NB4 (cell line): ENCODE measurements at places on chromosomes 16 and 17.
A peak's percentile ranks its signal among the peaks of the same experiment; 100 is the strongest.

DNA sequence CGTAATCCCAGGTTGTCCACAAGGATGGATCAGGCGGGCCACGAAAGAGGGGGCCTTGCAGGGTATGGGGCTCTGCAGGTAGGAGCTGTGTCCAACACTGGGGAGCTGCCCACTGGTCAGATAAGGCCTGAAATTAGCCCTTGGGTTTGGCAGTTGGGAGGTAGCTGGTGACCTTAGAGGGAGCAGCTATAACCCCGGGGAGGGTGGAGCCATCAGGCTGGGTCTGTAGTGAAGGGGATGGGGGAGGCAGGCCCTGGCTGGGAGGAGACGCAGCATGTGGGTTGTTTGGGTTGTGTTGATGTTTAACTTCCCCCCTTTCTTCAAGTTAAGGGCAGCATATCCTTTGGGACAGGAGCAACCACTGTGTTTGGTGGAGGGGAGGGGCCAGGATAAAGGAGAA, 5.9 kb downstream of the MLLT6 start:
- DNase-seq, result peak; percentile 62

DNA sequence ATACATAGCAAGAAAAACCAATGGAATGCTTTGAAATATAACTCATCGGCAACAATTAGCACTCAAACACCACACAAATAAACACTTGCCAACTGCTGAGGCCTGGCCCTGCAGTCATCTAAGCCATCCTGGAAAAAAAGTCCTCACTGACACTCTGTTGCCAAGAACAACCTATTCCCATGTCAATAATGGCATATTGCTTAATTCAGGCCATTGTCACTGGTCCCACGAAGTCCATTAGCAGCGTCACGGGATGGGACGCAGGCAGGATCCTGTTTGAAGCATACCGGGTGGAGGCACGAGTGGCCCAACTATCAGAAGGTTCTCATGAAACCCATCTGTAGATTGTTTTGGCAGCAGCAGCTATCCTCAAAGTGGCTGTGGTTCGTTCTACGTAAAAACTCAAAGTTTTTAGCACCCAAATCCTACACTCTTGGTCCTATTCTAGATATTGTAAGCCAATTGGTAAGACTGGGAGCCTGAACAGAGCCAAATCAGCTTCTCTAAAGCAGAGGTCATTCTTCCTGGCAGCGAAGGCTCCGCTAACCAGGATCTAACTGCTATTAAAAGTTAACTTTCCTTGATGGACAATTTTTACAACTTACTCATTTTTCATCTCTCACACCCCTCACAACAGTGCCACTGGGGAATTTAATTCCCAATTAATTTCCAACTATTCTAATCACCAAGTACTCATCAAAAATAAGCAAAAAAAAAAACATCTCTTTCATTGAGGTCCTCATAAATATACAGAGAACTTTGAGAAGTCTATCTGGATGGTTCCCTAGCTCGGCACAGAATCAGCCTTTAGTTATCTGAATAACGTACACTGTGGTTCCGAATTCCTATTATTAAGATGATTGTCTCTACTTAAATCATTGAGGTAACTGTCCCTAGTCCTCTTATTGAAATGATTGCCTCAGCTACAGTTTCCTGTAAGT, 91.5 kb downstream of the ZFHX3 start:
- no peak for DNase-seq

GRCh38 chr17:2442166-2442565, 41.3 kb upstream of the MNT start:
- no peak for DNase-seq

- DNase-seq, result peak; percentile 28
Observed at GRCh38 chr17:62966426-62967204, 580 bp downstream of the TANC2 start.

GRCh38 chr16:4979736-4980660, 21.9 kb downstream of the SEC14L5 start:
- DNase-seq, result no peak

DNA sequence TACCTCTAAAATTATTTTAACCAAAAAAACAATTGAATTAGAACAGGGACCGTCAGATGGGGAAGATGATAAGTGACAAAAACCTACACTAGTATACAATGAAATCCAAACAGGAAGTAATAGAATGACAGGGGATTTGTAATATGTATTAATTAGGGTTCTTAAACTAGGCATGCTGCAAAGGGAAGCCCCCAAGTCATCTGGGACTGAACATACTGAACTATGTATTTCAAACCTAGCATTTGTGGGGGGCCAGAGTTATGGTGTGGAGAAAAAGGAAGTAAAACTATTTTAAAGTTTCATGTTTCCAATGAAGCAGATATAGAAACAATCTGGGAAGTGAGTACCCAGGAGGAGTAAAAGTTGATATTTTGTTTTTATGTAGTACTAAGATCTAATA, 133.2 kb upstream of the HS3ST3A1 start:
- no peak for DNase-seq

- no peak for DNase-seq
Observed at GRCh38 chr16:85064186-85064585, 36.6 kb downstream of the KIAA0513 start.

GRCh38 chr16:77439106-77439505, 4.3 kb upstream of the ADAMTS18 start:
- DNase-seq, result no peak

DNA sequence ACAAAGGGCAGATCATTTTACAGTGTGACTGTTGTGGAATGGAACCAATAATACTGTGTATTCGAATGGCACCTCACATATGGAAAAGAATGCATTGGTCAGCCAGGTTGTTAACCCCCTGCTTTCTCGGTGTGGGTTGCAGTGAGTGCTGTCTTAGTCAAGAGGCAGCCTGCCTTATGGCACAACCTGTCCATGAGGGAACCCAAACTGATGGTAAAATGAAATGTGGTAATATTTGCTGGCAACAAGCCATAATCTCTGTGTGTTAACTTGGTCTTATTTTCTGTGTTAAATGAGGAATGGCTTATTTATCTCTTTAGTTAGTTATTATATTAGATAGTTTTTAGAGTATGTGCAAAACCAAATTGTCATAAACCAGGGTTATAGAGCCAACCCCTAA, 81.6 kb downstream of the TMC6 start:
- peak; percentile 8 for DNase-seq
